ENCODE measurements at places on chromosomes 12 and 14.
A peak's percentile ranks its signal among the peaks of the same experiment; 100 is the strongest.

DNA sequence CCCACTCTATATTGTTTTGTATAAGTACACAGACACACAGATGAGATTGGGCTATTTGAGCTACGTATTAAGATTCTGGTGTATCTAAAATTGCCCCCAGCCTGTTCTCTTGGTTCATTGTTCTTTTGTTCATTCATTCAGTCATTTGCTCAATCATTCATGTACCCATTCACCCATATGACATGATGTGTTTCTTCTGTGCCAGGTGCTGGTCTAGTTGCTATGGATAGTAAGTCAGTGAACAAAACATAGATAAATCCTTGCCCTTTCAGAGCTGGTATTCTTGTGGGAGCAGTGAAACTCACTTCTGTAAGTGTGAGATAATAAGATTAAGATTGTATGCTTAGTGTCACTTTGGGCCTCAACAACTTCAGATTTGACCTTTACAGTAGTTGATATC lies 191.3 kb downstream of the TMTC2 start:
- no peak for DNase-seq

- DNase-seq, result no peak
Measured at GRCh38 chr12:29589851-29590250, 92.4 kb upstream of the OVCH1 start.

DNA sequence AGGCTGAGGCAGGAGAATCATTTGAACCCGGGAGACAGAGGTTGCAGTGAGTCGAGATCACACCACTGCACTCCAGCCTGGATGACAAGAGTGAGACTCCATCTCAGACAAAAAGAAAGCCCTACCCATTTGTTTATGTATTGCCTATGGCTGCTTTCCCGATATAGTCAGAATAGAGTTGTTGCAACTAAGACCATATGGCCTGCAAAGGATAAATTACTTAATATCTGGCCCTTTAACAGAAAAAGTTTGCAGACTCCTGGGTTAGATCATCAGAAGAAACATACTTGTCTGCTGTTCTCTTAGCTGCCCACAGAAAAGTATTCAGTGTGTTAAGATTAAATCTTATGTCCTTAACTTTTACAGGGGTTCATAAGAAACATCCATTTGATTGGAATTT lies 122.4 kb upstream of the VASH1 start:
- DNase-seq, result no peak

DNA sequence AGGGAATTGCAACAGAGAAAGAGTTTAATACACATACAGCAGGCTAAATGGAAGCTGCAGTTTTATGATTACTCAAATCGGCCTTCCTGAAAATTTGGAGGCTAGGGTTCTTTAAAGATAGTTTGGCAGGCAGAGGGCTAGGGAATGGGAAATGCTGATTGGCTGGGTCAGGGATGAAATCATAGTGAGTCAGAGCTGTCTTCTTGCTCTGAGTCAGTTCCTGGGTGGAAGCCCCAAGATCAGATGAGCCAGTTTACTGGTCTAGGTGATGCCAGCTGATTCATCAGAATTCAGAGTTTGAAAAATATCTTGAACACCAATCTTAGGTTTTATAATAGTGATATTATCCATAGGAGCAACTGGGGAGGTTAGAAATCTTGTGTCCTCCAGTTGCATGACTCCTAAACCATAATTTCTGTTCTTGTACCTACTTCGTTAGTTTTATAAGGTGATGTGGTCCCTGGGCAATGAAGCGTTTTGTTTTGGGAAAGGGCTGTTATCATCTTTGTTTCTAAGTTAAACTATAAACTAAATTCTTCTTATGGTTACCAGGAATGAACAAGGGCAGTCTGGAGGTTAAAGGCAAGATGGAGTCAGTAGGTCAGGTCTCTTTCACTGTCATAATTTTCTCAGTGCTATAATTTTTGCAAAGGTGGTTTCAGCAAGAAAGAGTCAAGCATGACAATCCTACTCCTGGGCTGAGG lies 257.8 kb upstream of the CCDC196 start:
- peak; percentile 15 for DNase-seq

- no peak for DNase-seq
Measured at GRCh38 chr12:19052689-19053088, 76.8 kb upstream of the PLEKHA5 start.

All from stimulated activated CD8-positive, alpha-beta memory T cell treated with anti-CD3 and anti-CD28 coated beads, Interleukin-15, amount 100 ng/mL, for 48 hours (primary cell).